ENCODE measurements at places on chromosomes 1 and 21.

GRCh38 chr1:30465096-30465495 lies 258.3 kb downstream of the MATN1 start:
- DNase-seq = no peak

- no peak for DNase-seq
Measured at GRCh38 chr1:53754484-53755312, 15.7 kb upstream of the GLIS1 start.

- DNase-seq = no peak
Measured at GRCh38 chr1:3731583-3732433, 20.4 kb upstream of the CCDC27 start.

DNA sequence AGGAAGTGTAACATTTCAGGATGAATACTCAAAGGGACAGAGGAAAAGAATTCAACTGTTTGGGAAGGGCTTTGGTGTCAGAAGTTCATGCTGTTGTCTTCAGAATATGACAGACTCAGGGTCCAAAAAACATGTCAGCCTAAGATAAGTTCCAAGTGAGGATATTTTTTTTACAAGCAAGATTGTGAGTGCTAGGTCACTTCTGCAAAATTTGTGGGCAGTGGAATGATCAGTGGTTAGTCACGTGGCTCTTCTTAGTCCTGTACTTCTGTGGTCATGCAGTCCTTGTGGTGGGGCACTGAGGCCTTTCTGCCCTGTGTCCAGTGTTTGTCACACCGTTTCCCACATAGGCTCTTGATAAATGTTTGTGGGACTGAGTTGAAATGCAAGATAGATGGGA lies 5.2 kb downstream of the RGL1 start:
- DNase-seq = no peak

- no peak for DNase-seq
Measured at GRCh38 chr1:227744668-227745067, 9.4 kb downstream of the SNAP47 start.

DNA sequence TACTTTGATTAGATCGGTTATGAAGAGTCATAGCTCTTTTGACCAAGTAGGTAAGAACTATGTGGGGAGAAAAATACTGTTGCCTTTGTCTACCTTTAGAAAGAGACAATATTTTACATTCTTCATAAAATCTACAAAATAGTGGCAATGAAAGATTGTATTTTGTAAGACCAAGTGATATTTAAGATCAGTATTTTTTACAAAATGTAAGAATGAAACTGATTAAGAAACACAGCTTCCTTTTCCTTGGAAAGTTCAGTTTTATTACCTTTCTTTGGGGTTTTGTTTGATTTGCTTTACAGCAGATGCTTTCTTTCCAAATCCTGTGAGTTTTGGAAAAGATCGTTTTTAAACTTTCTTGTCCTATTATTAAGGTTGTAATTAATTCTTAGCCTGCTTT lies 69.8 kb downstream of the SLC35A3 start:
- no peak for DNase-seq

Measured in NCI-H1436 treated with DMSO at 0.1 percent for 48 hours (cell line).